Fibroblast of the aortic adventitia (primary cell): ENCODE measurements at places on chromosomes 6 and 20.

DNA sequence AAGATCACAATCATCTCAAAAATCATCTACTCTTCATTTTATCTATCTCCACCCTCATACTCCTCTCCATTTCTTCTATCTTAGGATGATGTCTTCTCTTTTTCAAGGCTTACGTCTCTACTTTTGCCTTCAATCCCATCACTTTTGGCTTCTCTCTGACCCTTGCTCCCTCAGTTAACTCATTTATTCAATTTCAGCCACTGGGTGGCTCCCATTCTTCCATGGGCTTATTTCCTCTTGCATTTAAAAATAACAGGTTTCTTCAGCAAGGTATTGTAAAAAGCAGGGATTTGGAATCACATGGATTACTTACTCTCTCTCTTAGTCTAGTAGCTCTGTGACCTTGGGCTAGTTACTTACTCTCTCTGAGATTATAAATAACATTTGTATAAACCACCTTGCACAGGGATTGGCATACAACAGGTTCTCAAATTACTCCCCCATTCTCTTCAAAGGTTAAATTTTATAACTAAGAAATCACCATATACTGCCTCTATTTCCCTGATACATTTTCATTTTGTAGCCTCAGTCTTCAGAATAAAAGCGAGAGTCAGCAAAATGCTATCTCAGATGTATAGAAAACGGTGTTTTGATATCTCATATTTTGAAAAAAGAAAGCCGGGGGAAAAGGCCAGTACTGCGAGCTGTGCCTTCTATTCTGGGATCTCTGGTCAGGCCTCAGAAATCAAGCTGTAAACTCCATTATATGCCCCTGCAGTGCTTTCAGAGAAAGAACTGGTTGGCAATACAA is 5.5 kb downstream of the ZSCAN12 start:
- DNase-seq = peak; percentile 26

- DNase-seq = peak; percentile 35
Measured at GRCh38 chr6:139927742-139928305, 553.4 kb upstream of the CITED2 start.

GRCh38 chr6:151002491-151002935 is 137.0 kb downstream of the MTHFD1L start:
- DNase-seq = no peak

- no peak for DNase-seq
Measured at GRCh38 chr20:58103517-58103904, 124.9 kb downstream of the ANKRD60 start.

DNA sequence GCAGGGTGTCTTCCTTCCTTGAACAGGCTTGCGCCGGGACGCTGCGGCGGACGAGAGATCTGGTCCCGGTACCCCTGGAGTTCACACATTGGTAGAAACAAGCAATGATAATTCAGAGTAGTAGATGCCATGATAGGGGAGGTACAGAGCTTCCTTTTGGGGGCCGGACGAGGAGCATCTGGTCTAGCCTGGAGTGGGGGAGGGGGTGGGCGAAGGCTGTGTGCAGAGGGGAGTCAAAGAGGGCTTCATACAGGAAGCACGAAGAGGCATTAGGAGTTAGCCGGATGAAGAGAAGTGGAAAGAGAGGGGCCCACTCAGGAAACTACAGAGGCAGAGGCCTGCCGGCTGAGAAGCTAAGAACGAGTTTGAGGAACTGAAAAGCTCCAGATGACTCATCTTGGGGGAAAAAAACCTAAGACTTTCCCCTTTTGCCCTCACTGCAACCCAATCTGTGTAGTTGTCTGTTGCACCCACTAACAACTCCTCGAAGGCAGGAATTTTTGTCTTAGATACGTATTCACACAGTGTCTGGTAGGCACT is 611 bp downstream of the CNPY3 start:
- DNase-seq = peak; percentile 71

DNA sequence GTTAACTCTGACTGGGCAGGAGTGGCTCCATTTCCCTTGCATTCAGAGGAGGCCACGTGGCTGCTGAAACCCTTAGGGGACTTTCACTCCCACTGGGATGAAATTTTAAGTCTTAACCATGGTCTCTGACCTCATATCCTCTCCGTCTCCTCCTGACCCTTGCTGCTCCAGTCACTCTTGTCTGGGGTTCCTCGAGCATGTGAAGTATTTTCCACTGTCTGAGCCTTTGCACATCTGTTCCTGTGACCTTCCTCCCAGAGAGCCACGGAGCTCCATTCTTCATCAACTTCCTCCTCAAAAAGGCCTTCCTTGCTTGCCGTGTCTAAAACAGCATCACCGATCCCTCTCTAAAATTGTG is 153.0 kb upstream of the UST start:
- no peak for DNase-seq

GRCh38 chr6:43933148-43933885 is 163.3 kb downstream of the VEGFA start:
- DNase-seq = no peak

DNA sequence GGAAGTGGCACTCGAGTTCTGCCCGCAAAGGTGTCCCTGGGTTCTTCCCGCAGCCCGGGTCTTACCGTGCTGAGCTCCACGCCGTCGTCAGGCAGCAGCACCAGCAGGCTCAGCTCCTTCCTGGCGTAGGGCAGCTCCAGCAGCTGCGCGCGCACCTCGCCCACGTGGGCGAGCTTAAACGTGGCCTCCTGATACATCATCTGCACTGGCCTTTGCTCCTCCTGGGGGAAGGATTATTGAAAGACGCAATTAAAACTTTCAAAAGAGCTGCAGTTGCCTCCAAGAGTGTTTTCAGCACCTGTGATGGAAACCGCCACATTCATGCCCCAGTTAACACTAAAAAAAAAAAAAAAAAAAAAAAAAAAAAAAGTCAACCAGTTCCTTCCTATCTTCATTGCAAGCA is 11.3 kb downstream of the SERPINB9 start:
- no peak for DNase-seq

DNA sequence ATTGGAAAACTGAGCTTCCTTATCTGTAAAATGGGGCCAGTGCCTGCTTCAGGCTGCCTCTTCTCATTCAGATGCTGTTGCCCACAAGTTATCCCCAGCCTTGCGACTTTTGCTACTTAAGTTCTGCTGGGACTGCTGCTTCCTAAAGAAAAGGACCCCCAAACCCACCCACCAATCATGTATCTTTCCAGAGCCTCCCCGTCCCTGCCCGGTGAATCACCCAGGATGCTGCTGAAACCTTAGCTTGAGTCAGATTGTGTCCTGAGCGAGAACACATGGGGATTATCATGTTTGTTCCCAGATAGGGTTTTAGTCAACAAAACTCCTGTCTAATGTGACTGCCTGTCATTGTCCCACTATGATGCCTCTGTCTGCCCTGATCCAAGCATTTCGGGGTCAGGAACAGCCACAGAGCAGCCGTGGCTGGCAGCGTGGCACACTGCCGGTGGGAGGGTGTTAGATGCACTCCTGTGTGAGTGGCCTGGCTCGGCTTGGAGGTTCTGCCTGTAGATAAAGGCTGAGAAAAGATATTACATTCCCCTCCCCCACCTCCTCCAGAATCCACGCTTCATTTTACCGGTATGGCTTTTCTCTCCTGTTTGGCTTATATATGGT is 79.9 kb downstream of the TOX2 start:
- peak; percentile 47 for DNase-seq

DNA sequence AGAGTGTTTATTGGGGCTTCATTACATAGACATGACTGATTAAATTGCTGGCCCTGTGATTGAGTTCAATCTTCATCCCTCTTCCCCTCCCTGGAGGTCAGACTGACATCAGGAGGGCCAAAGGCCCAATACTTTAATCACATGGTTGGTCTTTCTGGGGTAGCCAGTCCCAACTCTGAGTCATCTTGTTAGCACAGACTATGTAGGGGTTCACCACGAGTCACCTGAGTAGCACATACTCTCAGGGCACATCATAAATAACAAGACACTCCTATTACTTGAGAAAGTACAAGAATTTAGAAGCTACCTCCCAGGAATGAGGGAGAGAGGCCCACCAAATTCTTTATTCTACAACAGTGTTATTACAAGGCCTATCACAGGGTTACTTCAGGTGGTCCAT is 11.3 kb downstream of the GINS1 start:
- DNase-seq = no peak

DNA sequence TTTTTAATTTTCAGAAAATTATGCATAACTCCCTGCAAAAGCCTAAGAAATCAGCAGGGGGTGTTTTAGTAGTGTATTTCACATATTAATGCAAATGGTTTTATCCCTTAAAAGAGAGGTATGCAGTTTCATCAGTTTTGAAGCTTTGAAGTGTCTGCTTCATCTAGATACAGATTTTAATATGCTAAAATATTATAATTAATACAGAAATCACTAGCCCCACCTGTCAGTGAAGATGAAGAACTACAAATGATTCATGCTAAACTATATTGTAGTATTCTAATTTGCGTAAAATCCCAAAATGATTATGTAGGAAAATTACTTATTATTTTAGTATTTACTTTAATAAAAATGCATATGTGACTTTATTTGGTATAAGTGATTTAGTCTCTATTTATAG is 2.9 kb upstream of the TFB1M start:
- DNase-seq = peak; percentile 14

GRCh38 chr20:14848806-14849205 is 511.4 kb upstream of the FLRT3 start:
- DNase-seq = no peak

- DNase-seq = no peak
Measured at GRCh38 chr6:18263418-18264218, 712 bp downstream of the DEK start.

GRCh38 chr6:16766836-16767745 is 5.8 kb upstream of the ATXN1 start:
- peak; percentile 50 for DNase-seq
